ENCODE measurements at places on chromosomes 3 and 15.
A peak's percentile ranks its signal among the peaks of the same experiment; 100 is the strongest.

DNA sequence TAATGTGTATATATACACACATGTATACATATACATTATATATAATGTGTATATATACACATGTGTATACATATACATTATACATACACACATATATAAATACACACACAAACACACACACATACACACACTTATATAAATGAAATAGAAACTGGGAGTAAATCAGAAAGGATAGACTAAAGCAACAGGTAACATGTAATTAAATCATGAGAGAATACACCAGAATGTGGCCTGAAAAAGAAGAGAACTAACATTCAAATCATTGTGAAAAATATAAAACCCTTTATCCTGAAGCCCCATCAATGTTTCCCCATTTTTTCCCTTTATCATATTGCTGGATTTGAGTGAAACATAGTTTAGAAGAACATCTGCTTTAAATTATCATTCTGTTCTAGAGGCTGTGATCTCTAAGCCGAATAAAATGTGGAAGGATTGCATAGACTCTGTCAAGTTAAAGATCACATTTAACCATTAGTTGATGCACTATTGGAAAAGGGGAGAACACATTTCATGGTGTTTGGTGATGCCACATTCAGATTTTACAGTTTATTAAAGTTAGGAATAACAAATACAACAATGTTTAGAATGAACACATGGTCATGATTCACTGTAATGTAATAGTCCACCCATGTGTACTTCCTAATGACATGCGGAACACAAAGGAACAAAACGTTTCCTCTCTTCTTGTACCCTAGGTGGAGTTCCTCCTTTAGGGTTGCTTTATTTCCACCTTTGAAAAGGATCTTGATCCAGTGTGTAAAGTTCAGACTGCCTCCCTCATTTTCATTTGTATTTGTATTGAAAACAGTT lies 12.5 kb upstream of the THRB start:
- DNase-seq = no peak

GRCh38 chr3:122458992-122459391 lies 43.1 kb upstream of the WDR5B start:
- DNase-seq = no peak

- DNase-seq = no peak
These were observed 6.6 kb upstream of the KBTBD8 start for GRCh38 chr3:66991459-66991858.

- DNase-seq = no peak
These were observed 38.2 kb downstream of the CDIN1 start for GRCh38 chr15:36617529-36618196.

DNA sequence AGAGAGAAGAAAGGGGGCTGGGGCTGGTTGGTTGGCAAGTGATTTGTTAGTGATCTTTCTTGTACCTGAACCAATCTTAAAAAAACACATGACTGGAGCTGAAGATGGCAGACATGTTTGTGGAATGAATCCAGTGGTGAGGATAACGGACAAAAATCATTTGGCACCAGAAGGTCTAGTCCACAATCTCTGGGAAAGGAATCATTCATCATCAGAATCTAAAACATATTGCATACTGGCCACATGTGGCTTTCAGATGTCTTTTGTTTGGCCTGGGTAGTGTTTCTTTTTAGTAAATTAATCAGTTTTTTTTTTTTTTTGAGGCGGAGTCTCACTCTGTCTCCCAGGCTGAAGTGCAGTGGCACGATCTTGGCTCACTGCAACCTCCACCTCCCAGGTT lies 5.0 kb downstream of the NEK11 start:
- no peak for DNase-seq

DNA sequence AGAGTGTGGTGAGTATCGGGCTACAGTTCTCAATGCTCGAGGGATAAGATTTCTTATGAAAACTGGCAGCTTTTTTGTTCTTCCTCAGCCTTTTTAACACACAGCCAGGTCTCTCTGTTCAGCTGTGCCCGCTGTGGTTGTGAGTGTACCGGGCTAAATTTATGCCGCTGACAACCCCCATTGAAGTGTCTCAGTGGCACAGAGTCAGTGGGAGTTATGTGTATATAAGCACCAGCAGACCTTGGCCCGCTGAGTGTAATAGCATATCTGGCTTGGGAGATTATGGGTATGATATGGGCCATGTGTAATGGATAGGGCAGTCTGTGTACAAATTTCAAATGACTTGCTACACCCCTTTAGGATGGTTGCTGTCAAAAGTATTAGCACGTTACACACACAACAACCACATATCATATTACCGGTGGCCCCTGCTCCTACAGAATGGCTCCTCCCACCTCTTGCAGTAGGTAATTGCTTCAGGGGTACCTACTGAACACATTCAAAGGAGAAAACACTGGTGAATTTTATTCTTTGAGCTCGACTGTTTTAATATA lies 26.9 kb upstream of the NR2F2 start:
- DNase-seq = no peak

DNA sequence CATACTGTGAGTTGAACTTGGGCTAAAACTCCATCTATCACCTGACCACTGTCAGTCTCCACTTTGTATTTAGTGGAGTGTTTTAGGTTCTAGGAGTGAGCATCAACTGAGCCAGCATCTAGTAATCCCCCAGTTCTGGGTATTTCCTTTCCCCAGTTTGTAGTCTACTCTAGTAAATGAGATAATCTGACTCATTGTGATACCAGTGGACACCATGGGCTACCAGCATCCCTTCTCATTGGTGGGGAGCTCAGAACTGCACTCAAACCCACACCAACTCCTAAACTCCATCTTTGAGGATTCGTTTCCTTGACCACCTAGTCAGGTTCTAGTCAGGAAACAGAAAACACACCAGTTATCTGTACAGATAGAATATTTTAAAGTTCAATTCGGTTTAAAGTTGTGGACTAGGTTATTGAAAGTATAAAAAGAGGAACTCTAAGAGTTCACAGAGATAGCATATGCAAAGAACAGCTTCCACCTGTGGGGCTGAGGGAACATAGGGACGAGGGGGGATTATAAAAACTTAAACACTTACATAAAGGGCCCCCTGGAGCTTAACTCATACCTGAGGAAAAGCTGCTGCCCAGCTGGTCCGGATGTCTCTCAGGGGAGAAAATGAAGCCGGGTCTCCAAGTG lies 36.0 kb downstream of the LEO1 start:
- no peak for DNase-seq

DNA sequence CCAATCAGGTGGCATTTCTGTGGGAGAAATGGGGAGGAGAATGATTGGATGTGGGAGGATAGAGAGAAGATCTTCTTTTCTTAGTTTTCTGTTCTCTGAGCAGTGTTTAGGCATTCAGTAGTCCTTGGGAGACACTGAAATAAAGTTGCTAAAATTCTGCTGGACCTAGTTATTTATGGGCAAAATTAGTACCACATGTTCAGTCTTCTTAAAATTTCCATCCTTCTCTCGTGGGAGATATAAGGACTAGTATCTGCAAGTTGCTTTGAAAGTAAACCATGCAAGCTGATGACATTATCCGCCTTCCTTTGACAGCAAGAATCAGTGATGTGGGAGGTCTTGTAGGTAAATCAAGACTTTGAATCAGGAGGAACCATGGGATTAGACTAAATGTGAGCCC lies 19.9 kb upstream of the CHST2 start:
- DNase-seq = no peak

- DNase-seq = no peak
These were observed 44.6 kb downstream of the QTRT2 start for GRCh38 chr3:114101101-114101500.

- DNase-seq = peak; percentile 57
These were observed 4.9 kb downstream of the HDAC11 start for GRCh38 chr3:13484851-13485590.

DNA sequence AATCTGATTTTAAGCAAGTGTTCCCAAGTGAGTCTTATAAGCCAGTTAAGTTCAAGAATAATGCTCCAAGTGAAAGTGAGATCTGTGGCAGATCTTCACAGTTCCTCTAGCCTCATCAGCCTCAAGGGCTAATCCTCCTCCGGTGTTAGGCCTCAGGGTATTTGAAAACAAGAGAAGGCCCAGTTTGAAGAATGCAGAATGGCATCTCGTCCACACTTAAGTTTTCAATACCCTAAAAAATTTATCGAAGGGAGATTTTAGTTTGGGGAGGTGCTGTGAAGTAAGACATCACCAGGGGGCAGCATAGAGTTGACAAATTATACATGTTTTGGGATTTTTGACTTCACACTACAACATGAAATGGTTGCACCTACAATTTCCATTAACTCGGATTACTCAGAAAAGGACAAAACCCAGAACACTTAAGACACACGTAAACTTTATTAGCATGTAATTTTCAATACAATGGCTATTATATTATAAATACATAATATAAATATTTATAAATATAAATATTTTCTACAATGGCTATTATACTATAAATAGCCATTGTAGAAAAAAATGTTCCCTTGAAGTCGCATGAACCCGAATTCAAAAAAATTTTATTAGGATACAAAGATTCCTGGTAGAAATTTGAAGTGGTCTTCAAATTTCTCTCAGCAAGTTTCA lies 2.3 kb upstream of the TMEM266 start:
- DNase-seq = no peak

DNA sequence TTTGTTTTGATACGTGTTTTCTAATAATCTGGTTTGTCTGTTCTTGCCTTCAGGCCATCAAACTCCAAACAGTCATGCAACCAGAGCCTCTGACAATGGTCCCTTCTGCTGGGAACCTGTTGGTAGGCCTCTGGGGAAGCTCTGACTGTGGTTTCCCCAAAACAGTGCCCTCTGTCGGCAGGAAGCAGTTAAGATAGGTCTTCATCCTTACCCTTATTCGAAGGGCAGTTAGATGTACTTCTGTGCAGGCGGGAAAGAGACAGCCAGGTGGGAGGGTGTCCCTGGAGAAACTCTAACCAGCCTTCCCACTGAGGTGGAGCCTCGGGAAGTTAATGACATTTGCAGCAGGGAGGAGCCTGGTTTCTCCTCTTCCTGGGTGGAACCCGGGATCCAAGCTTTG lies 81.6 kb upstream of the CHMP2B start:
- peak; percentile 74 for DNase-seq

- peak; percentile 83 for DNase-seq
These were observed 22.4 kb upstream of the CELF6 start for GRCh38 chr15:72342385-72342784.

DNA sequence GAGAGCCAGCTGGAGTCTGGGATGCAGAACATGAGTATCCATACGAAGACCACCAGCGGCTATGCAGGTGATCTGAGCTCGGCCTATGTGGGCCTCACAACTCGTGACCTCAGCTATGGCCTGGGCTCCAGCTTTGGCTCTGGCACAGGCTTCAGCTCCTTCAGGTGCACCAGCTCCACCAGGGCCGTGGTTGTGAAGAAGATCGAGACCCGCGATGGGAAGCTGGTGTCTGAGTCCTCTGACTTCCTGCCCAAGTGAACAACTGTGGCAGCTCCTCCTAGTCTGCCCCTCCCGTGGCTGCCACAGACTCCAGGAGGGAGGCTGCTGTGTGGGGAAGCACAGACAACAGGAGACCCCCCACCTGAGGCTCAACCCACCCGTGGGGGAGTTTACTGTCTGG lies 3.6 kb upstream of the KPNA4 start:
- DNase-seq = no peak

DNA sequence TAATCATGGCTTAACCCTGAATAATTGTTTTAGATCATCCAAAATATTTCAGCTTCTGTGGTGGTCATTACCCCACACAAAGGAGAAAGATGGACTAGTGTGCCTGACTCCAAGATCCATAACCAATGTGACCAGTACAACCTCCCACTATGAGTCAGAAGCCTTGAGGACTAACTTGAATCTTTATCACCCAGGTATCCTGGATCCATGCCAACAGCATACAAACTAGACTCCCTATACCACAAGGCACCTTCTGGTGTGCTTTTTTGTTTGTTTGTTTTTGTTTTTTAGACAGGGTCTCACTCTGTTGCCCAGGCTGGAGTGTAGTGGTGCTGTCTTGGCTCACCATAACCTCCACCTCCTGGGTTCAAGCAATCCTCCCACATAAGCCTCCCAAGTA lies 317.7 kb downstream of the VPS13C start:
- DNase-seq = no peak

DNA sequence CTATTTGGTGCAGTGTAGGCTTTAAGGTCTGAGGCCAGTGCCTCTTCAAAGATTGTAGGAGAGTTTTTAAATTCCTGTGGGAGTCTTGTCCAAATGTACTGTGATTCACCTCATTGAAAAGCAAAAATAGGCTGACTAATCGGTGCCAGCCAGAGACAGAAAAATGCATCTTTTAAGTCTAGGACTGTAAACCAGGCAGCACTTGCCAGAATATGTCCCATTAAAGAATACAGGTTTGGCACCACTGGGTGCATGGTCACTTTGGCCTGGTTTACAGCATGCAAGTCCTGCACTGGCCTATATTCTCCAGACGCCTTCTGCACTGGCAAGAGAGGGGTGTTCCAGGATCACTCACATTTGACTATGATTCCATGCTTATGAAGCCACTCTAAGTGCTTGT lies 20.3 kb upstream of the NOX5 start:
- DNase-seq = no peak

GRCh38 chr15:43235536-43235935 lies 14.7 kb upstream of the EPB42 start:
- no peak for DNase-seq

DNA sequence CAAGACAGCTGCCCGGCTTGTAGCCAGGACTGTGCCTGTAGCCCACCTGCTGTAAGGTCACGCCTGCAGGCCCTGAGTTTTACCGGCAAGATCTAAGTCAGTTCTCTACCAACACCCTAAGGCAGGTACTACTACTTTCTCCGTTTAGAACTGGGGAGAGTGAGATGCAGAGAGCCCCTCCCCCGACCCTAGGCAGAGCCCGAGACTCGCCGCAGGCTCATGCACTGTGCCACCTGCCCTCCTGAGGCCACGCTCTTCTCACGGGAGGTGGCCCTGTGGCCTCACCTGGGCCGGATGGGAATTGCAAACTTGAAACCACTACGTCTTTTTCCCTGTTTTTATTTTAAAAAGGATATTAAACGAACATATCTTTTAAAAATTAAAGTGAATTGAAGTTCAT lies 36.9 kb upstream of the PCSK6 start:
- no peak for DNase-seq

GRCh38 chr15:57213862-57214261 lies 162.4 kb upstream of the CGNL1 start:
- no peak for DNase-seq

- DNase-seq = peak; percentile 85
These were observed 30.0 kb upstream of the P3H2 start for GRCh38 chr3:190150681-190151080.

GRCh38 chr15:67832031-67832551 lies 6.8 kb downstream of the SKOR1 start:
- no peak for DNase-seq

GRCh38 chr3:182568261-182568660 lies 225.0 kb upstream of the ATP11B start:
- peak; percentile 65 for DNase-seq

DNA sequence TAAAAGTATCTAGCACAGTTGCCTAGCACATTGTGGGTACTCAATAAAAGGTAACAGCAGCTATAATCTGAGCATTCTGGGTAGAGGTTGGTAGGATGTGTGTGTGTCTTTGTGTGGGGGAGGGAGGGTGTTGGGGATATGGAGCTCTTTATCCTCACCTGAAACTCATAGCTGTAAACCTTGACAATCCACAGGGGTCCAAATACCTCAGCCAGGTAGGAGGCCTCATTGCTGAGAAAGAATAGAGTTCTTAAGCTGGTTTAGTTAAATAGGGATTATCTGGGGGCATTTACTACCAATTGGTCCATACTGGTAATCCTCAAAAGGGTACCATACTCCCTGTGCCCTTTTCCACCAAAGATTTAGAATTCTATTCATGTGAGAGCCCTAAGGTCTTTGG lies 3.9 kb downstream of the SERF2 start:
- no peak for DNase-seq
